ENCODE measurements at places on chromosomes 16 and 17. TPM values are rescaled to one million over a fixed set of nuclear protein-coding genes. Genes with fewer than 3 reads are reported as not detected.

PTX4 gene
- total RNA-seq: not detected

DNA sequence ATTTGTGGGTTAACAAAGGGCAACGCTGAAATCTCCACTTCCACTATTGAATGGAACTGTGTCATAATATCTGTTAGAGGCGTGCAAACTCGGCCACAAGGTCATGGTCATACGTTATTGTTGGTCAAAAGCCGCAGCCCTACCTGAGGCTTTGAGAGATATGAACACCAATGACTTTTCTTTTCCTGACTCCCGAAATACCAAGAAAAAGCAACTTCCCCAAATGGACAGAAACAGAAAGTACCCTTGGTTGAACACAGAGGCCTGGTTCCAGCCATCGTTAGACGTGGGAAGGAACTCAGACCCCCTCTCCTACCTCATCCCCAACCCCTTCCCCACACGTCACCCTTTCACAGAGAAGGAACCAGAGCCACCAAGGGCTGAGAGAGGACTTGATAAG is 1.4 kb upstream of the PIK3R5 start:
- no peak for DNase-seq

CTDNEP1 gene
- total RNA-seq: 65.3 TPM

RHBDL1 gene
- 8.9 TPM for total RNA-seq

SLFN12L gene
- total RNA-seq: 0.76 TPM

DNA sequence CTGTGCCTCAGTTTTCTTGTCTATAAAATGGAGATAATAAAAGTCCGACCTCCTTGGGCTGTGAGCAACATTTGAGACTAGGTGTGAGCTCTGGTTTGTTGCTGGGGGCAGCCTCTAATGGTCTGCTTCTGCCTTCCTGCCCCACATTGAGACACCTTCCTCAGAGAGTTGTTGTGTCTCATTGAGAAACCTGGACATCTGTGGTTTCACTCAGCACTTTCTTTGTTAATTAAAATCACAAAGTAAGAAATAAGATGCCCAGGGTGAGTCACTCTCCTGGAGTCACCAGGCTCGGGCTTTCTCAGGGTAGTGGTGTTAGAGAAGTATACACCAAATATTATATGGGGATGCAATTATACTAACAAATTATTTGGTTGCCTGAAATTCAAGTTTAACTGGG is 389.2 kb upstream of the SALL1 start:
- no peak for DNase-seq

DNA sequence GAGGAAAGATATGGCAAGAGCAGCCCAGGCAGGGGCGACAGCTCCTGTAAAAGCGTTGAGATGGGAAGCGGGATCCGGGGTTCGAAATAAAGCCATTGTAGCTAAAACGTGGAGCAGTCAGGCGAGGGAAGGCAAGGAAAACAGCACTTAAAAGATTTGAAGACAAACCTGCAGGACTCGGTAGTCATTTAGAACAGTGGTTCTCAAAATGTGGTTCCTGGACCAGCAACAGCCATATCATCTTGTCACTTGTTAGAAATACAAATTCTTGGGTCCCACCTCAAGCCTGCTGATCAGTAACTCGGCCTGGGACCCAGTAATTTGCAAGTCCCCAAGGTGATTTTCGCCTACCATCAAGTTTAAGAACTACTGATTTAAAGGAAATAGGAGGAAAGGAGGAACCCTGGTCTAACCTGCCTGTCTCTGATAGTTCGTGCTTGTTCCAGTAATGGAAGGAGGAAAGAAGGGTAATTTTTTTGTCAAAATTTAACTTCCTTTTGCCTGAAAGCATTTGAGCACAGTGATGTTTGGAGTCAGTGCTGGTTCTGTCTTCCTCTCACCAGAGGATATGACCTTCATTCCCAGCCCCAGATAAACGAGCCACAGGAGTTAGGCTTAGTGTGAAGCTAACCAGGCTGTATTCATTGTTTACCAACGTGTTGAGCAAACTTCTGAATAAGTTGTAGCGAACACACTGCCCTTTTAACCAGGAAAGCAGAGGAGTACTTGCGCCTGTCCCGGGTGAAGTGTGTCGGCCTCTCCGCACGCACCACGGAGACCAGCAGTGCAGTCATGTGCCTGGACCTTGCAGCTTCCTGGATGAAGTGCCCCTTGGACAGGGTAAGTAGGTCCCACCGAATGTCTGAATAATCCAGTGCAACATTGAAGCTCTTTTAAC is 1.1 kb downstream of the ORC6 start:
- no peak for DNase-seq

DNA sequence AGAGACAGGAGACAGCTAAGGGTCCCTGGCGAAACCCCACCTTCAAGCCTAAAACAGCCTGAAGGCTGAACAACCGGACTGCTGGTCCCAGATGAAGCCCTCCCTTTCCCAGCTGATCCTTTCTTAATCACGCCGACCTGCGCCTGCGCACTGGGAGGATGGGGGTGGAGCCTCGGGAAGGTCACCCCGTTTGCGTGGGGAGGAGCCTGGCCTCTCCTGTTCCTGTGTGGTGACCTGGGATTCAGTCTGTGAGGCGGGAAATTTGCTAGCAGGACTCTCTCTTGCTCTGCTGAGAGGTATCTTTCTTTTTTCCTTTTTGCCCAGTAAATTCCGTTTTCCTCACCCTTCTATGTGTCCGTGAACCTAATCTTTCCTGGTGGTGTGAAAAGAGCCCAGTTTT is 9.6 kb downstream of the FAM20A start:
- DNase-seq: no peak

GRCh38 chr16:4800290-4801041 is 2.0 kb downstream of the ROGDI start:
- DNase-seq: no peak

COG1 gene
- total RNA-seq: 28.2 TPM

DNA sequence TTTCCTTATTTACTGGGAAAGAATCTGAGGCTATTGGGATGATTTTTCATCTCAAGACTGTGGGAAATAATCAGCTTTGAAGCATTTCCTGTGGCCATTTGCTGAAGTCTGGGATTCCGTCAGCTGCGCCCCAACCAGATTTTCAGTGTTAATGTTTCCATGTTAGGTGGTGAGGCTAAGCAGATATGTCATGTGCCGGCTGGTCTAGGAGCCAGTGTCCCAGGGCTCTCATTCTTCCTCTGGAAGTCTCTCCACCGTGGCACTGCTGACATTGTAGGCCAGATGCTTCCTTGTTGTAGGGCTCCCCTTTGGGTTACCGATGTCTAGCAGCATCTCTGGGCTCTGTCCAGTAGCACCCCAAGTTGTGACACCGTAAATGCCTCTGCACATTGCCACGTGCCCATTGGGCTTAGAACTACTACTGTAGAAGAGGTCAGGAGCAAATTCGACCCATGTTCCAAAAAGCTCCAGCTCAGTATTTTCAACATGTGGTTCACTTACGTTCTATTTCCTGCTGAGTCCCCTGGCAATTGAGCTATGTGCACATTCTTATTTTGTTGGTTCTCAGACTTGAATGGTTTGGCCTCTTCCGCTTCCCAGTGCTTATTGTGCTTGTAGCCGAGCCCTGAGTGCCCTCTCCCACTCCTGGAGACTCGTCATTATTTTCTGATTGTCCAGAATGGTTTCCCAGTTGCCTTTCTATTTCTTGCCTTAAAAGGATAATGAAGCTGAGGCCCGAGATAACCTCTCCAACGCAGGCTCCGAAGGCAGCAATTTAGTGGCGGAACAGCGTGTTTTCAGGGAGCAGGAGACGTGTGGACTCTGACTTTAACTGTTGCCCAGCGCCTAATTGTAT is 82.2 kb downstream of the SPECC1 start:
- DNase-seq: no peak

DNA sequence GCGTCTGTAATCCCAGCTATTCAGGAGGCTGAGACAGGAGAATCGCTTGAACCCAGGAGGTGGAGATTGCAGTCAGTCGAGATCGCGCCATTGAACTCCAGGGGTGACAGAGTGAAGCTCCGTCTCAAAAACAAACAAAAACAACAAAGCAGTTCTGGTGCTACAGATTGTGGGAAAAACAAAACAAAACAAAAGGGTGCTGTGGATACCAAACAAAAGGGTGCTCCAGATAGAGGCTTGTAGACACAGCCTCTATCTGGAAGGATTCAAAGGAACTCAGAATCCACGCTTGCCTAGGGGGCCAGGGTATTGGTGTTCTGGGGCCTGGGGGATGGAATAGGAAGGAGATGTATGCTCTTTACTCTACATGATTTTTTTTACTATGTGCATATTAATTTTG is 2.5 kb downstream of the MYLK3 start:
- DNase-seq: peak; percentile 15

DNA sequence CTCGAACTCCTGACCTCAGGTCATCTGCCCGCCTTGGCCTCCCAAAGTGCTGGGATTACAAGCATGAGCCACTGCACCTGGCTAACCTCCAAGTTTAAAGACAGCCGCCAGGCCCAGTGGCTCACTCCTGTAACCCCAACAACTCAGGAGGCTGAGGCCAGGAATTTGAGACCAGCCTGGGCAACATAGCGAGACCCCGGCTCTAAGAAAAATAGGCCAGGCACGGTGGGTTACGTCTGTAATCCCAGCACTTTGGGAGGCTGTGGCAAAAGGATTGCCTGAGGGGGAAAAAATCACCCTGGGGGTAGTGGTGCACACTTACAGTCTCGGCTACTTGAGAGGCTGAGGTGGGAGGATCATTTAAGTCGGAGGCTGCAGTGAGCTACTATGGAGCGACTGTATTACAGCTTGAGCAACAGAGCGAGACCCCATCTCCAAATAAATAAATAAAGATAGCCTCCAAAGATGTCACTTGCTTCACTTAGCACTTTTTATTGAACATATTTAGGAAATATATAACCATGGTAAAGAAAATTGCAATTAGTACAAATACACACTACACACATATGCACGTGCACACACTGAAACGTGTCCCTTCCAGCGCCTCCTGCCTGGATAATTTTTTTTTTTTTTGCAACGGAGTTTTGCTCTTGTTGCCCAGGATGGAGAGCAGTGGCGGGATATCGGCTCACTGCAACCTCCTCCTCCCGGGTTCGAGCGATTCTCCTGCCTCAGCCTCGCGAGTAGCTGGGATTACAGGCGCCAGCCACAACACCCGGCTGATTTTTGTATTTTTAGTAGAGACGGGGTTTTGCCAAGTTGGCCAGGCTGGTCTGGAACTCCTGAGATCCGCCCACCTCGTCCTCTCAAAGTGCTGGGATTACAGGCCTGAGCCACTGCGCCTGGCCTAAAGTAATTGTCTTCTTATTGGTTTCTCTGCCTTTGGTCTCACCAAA is 1.4 kb upstream of the BCKDK start:
- no peak for DNase-seq

DNA sequence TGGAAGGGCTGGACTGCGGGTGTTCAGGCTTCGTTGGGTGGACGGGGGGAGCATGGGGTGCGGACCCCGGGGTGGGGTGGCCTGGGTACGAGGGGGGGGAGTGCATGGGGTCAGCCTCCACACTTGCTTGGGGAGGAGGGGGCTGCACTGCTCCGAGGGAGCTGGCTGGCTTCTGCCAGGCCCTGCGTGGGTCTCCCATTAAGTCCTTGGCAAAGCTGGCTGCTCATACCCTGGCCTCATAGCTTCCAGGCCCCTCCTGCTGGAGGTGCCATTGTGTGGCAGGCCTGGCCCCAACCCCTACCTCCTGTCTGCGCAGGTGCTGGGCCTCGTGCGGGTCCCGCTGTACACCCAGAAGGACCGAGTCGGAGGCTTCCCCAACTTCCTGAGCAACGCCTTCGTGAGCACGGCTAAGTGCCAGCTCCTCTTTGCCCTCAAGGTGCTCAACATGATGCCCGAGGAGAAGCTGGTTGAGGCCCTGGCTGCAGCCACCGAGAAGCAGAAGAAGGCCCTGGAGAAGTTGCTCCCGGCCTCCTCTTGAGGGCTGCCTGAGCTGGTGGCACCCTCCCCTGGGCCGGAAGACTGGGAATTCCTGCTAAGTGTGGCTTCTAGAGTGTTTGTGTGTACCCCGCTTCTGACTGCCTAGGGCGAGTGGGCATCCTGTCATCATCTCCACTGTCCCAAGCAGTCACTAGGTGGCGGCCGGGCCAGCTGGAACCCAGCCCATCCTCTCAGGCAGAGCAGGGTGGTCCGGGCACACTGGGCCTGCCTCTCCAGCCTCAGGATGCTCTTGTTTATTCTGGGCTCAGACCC is 1.5 kb downstream of the NUDT16L1 start:
- DNase-seq: peak; percentile 71

Data from suprapubic skin (tissue), 4 donors.